Hematopoietic multipotent progenitor cell treated with erythropoietin and hydrocortisone succinate and interleukin-3 and kit ligand, for 15 days (in vitro differentiated cells): ENCODE measurements at places on chromosomes 5 and 9.
A peak's percentile ranks its signal among the peaks of the same experiment; 100 is the strongest.

GRCh38 chr9:70571258-70571657, 156.8 kb upstream of the KLF9 start:
- DNase-seq: no peak

GRCh38 chr5:1961952-1962595, 79.3 kb upstream of the IRX4 start:
- DNase-seq: no peak

DNA sequence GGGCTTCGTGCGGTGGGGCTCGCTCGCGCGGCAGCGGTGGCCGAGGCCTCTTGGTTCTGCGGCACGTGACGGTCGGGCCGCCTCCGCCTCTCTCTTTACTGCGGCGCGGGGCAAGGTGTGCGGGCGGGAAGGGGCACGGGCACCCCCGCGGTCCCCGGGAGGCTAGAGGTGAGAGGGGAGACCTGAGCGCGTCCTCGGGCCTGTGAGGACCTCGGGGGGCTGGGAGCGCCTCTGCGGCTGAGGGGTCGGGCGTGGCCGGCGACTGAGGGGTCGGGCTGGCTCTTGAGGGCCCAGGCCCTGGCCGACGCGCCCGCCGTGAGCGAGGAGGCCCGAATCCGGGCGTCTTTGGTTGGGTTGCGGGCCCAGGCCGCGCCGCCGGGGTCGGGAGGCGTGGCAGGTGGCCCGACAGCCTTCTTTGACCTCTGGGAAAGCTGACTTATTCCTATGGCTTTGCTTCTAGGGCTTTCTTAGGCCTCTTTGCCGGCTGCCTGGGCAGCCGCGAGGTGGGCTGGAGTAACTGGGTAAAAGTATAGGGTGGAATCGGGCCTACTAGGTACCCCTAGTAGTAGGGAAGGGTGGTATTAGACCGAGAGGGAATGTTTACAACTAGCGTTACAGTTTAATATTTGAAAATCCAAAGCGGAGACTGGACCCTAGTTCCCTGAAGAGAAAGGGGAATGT, at the start of gene CANX:
CANX (plus strand) TSS at position 33 of the 681 bp plus-strand sequence. CDS start 6,715 bp downstream, outside the sequence.
- no peak for DNase-seq

DNA sequence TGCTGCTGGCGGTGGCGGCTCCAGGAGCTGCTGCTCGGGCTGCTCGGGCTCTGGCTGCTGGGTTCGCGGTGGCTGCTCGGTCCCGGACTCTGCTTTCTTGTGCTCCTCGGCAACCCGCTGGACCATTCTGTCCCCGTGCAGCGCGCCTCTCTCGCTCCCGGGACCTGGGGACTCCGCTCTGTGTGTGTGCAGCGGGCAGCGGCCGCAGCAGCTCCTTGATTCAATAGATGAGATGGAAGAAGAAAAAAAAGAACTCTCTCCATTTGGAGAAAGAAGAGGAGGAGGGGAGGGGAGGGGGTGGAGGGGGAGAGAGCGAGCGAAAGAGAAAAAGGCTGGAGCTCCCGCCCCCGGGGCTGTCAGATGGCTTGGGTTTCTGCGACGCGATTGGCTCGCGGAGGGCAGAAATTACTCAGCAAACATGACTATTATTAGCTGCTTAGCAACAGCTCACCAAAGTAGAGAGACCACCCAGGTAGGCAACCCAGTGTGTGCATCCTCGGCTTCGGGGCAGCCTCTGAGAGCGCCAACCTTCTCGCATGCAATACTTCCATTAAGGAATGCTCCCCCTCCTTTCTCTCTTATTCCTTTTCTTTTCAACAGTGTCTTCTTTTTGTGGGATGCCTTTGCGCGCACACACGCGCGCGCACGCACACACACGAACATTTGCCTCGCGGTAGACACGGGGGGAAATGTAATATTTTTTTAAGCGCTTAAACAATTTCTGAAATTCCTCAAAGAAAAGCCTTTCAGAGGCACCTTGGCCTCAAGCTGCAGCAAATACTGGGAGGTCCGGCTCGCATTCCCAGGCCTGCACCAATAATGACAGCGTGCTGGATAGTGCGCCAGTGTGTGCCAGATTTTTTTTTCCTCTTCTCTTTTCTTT, 7.6 kb downstream of the PTCH1 start:
- DNase-seq: no peak

- no peak for DNase-seq
Observed at GRCh38 chr5:31469886-31470285, 62.0 kb downstream of the DROSHA start.

DNA sequence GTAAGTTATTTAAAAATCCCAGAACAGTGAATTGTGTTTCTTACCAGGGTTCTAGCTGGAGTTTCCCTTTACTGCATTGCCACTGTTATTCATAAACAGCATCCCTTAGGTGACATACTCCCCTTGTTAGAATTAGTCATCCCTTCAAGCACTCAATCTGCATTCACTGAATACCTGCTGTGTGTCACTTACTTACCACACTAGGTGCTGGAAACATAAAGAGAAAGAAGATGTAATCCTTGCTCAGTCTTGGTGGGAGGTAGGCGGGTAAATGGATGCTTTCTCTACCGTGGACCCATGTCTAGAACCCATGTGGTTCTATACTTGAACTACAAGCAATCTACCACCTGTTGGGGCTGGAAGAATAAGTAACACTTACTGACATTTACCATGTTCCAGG, 371.6 kb downstream of the KDM4C start:
- DNase-seq: no peak

- DNase-seq: no peak
Observed at GRCh38 chr5:1074816-1075554, 36.9 kb downstream of the SLC12A7 start.

DNA sequence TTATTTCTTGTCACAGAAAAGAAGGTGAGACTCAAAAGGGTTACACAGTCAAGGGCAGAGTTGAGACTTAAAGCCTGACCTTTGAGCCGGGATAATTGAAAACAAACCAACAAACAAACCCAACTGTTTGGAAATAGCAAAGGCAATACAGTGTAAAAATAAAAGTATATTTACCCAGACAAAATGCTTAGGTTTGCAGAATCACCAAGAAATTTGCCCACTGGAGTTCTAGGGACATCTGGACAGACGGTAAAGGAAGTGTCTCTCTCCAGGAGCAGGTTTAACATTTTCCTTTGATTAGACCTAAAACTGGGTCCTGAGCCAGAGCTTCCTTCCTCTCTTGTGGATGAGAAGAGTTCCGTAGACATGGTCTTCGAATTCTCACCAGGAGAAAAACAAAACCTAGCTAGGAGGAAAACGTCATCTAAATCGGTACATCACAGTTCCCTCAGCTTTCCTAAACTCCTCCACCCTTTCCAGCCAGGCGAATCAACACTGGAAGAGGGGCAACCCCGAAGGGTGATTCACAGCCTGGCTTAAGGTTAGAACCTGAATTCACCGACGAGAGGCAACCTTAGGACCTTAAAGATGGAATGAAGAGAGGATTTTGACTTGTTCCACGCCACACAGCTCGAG, 673 bp downstream of the CDC25C start:
- DNase-seq: no peak

DNA sequence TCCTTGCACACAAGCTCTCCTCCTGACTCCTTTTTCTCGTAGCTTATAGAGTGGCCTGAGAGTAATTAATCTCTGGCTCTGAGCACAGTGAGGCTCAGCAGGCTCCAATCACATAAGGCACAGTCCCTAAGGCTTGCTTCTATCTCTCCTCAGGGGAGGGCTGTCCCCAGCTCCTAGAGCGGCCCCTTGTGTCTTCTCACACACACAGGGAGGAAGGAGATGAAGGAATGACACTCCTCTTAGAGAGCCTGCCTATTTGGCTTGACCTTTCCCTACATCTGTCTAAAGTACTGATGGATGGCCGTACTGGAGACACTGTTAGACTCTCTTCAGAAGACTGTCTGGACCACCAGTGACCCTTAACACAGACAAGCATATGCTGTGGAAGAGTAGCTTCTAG, 12.9 kb downstream of the TAS2R1 start:
- no peak for DNase-seq

GRCh38 chr5:89083791-89084190, 200.8 kb upstream of the MEF2C start:
- DNase-seq: no peak

- DNase-seq: no peak
Observed at GRCh38 chr9:91844190-91844589, 105.8 kb downstream of the ROR2 start.

DNA sequence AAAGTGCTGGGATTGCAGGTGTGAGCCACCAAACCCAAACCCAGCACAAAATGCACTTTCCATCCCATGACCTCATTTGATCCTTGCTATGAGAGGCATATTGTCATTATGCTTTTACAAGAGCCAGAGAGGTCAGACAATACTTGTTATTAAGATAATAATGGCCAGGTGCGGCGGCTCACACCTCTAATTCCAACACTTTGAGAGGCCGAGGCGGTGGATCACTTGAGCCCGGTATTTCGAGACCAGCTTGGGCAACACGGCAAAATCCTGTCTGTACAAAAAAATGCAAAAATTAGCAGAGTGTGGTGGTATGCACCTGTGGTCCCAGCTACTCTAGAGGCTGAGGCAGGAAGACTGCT, 55.9 kb upstream of the IL17B start:
- no peak for DNase-seq

- DNase-seq: no peak
Observed at GRCh38 chr5:111432883-111433536, 79.3 kb downstream of the STARD4 start.

GRCh38 chr9:72382405-72382804, 17.4 kb upstream of the ZFAND5 start:
- DNase-seq: no peak

- no peak for DNase-seq
Observed at GRCh38 chr9:14405176-14405706, 91.3 kb upstream of the NFIB start.

GRCh38 chr9:95796029-95796428, 79.5 kb upstream of the ERCC6L2 start:
- no peak for DNase-seq

DNA sequence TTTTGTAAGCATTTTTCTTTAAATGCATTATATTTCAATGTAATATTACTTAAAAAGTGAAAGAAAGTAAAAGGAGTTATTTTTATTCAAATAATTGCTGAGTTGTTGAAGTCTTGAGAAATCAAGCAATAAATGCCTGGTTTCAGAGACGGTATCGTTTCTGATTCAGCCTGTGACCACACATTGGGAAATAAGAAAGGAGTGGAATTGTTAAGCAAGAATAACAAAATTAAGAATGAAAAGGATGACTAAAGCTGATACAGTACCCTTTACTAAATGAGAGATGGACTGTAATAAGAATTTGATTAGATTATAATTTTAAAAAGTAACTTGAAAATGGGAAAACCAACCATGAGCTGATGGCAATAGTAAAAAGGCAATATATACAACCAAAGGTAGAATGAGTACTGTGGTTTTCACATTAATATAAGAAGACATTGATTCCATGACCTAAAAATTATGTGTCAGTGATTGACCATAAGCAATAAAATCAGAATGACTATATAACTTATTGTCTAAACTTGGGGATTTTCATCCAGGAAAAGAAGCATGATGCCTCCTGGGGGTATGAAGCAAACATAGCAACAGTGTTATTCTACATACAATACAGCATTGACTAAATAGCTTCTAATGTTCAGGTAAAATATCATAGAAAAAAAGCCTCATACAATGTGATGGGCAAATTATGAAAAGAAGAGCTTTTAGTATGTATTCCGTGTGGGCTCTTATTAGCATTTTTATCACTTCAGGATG, 101.9 kb upstream of the PRDM9 start:
- no peak for DNase-seq

DNA sequence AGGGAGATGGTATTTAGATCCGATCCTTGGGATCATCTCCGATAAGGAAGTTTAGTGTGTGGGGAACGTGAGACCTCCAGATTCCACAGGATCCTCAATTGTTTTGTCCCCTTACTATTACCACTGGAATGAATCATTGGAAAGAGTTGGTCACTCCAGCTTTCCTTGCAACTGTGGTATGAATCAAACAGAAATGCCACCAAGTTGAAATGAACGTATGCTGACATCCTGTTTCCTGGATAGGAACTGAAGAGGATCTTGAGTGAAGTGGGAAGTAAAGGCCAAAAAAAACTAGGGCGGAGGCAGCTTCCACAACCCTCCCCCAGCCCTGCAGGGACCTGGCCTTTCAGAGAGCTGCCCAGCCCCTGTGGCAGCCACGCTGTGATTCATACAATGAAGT, 23.9 kb downstream of the IRX1 start:
- no peak for DNase-seq

GRCh38 chr5:91235271-91235694, 147.8 kb downstream of the ARRDC3 start:
- no peak for DNase-seq

DNA sequence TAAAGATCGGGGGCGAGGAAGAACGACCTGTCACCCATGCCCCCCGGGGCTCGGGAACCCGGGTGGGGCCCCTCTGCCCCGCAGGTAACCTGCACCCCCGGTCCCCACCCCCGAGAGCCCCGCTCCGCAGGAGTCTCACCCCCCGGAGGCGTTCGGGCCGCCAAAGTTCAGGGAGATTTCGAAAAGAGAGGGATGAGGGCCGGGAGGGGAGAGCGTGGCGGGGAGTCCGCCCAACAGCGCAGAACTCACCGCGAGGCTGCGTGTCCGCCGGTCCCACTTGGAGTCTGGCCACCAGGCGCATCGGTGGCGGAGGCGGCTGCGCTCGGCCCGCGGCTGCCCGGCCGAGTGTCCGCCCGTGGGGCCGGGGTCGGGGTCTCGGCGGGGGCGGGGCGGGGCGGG, at the start of gene PHF19:
PHF19 (minus strand) TSS at position 347 of the 399 bp plus-strand sequence. CDS start 2,447 bp downstream, outside the sequence.
- DNase-seq: peak; percentile 29

DNA sequence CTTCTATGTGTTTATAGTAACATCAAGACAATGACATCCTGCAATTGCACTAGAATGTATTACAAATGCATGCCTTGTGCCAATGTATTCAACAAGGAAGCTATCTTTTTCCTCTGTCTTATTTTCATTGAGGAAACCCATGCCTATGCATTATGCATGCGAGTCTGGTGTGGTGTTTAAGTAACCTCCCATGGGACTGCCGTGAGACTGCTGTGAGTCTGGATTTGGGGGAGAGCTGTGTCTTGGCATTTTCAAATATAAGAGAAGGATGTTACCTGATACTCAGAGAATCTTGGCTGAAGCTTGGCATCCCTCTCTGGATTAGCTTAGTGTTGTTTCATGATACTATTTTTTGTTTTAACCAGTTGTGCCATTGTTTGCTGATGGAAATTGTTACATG, 98.3 kb downstream of the F2RL2 start:
- DNase-seq: no peak

GRCh38 chr5:59125011-59125961, 542.4 kb downstream of the RAB3C start:
- no peak for DNase-seq

DNA sequence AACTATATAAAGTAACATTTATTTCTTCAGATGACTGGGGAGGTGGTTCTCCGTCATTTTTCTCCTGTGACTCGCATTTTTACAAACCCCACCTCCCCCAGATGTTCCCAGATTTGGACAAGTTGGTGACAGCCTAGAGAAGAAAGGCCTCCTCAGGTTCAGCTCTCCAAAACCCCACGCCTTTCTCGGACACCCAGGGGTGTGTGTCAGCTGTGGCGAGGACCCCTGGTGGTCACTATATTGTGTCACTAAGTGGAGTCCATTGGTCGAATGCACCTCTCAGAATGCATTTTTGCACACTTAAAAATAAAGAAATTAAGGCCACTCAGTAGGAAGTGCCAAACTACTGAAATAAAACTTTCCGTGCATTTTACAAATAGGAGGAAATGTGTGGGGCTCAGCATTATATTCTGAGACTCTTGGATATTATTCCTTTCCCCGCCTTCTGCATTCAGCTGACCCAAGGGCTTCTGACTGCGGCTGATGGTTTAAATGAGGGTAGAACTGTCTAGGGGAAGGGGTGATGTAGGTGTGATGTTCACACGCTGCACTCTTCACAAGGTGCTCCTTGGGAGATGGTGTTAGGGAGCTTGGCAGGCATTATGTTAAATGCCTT, 47.6 kb downstream of the ACO1 start:
- DNase-seq: peak; percentile 38
